ENCODE measurements at places on chromosomes 7 and 10.
A peak's percentile ranks its signal among the peaks of the same experiment; 100 is the strongest.

DNA sequence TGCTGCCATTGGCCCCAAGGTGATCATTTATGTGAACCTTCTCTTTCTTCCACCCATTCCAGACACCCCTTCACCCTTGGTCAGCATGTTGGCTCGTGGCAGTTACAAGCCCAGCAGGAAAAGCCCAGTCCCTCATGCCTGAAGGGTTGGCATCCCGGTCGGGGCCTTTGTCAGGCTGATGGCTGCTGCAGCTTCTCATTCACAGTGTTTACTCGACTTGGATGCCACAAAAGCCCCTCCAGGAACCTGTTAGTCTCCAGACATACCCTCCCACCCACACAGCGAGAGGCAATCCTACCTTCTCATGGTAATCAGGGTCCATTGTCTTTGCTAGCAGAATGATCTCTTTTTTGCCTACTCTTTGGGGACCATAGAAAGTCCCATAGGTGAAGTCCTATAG, 200.8 kb upstream of the PFKP start:
- no peak for DNase-seq

- no peak for DNase-seq
Observed at GRCh38 chr10:80500572-80501380, 36.9 kb upstream of the SH2D4B start.

DNA sequence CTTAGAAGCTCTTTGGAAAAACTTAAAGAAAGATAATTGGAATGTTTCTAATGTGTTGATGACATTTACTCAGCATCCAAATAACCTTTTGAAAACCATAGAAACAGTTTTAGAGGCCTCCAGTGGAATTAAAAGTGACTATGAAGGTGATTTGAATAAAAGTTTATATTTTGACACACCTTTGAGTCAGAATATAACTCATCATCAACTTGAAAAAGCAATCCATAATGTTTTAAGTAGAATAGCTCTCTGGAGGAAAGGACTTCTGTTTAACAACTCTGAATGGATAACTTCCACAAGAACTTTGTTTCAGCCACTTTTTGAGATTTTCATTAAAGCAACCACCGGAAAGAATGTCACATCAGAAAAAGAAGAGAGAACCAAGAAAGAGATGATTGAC, 108.2 kb downstream of the ABCA13 start:
- DNase-seq: no peak

DNA sequence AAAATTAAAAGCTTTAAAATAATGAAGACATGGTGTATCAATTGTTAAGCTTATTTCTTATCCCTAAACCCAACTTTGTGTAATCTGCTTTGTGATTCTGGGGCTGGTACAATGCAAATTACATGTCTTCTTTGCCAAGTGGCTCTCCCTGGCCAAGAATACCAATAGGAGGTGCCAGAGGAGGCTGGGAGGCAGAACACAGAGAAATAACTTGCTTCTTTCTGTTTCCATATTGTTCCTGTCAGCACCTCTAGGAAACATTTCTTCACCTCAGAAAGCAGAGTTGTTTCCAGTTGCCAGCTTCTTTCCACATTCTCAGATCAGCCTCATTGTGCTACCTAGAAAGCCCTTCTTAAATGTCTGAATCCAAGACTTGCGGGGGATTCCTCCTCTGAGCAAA, 174.4 kb downstream of the MDFIC start:
- DNase-seq: no peak

DNA sequence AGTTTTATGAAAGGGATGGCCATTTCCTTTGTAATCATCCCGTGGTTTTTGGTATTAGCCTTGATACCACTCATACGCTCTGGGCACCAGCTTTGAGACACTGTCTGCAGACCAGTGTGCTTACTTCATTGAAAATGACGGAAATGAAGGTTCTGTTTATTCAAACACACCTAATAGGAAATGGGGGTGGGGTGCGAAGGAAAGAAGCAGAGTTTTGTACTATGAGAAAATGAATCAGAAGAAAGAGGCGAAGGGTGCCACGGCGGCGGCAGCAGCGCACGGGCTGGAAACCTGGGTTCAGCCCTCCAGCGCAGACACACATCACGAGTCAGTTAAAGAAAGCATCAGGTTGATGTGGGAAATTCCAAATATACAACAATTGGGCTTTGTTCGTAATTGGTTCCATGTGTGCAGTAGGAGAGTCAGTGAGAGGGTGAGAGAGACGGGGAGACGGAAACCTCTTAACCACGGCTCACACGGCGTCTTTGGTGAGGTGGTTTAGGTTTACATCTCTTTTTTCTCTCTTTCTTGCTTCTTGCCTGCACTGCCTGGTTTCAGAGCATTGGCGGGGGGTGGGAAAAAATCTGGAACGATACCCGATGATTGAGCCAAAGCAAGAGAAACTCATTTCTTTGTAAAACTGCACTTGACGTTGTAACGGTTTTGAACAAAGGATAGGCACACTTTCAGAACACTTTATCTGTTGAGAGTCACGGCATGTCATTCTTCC, 321.2 kb downstream of the FRMD4A start:
- DNase-seq: peak; percentile 25

DNA sequence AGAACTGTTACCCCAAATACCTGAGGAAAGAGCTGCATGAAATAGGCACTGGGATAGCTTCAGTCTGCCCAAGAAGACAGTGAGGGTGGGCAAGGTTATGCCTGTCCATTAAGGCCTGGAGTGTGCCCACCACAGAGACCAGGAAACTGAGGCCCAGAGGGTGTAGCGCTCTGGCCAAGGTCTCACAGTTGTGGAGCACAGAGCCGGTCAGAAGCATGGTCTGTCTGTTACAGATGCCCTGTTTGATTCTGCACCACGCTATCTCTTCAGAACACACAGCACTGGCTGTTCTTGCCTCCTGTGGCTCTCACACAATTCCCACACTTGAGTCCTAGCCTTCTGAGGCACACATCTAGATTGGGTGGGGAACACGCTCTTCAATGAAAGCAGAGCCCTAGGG, 261.4 kb downstream of the GRID1 start:
- no peak for DNase-seq

DNA sequence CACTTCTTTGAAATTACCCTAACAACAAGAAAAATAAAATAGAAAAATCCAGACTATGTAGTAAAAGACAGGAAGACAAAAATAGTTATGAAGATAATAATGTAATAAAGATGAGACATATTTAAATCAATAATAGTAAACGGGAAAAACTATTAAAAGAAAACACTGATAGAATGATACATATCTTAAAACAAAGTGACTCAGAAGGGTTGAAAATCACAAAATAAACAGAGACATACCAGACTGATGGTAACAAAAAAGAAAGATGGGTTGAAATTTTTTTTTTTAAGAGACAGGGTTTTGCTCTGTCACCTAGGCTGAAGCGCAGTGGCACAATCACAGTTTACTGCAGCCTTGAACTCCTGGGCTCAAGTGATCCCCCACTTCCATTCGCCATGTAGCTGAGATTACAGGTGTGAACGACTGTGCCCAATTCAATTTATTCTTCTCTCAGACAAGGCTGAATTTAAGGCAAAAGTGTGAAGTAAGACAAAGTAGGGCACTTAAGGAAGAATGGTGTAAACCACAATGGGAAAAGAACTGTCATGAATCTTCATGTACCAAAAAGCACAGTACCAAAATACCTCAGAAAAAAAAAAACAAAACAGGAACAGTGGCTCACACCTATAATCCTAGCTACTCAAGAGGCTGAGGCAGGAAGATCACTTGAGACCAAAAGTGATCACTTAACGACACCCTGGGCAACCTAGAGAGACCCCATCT, 47.4 kb downstream of the LMBR1 start:
- no peak for DNase-seq

DNA sequence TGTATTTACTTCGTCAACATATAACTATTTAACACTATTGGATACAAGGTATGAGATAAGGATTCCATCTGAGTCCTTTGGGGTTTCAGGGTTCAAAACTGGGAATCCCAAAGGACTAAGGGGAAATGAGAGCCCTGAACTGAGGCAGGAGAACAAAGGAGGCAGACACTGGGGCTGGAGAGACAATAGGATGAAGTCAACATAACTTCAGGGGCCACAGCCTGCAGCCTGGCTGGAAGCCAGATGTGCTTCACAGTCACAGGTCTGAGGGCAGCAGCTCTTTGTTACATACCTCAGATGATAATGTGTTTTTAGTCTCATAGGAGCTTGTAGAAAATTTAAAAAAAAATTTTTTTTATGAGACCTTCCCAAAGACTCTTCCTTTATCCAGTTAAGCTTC, 73.3 kb downstream of the NRF1 start:
- DNase-seq: no peak

GRCh38 chr7:44308596-44309270, 16.7 kb downstream of the CAMK2B start:
- no peak for DNase-seq

GRCh38 chr7:76310102-76310957, 7.9 kb downstream of the HSPB1 start:
- DNase-seq: no peak

GRCh38 chr7:100034871-100035510, 14.6 kb upstream of the ZSCAN21 start:
- DNase-seq: no peak

DNA sequence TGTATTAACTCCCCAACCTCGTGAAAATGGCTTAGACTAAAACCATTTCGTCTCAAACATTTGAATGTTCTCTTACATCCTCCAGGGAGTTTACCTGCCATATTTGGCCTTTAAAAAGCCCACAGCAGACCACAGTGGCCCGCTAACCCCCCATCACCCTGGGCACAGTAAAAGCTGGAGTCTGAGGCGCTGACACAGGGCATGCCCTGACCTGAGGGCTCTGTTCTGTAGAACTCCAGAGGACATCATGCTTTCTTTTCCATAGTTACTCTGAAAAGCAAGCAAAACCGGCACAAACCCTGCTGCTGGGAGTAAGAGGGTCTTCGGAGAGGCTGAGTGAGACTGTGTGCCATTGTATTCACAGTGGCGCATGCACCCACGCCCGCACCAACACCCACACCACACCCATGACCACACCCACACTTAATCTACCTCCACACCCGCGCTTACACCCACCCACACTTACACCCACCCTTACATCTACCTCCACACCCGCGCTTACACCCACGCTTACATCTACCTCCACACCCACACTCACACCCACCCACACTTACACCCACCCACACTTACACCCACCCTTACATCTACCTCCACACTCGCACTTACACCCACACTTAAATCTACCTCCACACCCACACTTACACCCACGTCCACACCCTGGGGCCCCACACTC, 32.1 kb downstream of the LRRC27 start:
- no peak for DNase-seq

GRCh38 chr7:147992698-147993097, 597.9 kb upstream of the C7orf33 start:
- DNase-seq: no peak

DNA sequence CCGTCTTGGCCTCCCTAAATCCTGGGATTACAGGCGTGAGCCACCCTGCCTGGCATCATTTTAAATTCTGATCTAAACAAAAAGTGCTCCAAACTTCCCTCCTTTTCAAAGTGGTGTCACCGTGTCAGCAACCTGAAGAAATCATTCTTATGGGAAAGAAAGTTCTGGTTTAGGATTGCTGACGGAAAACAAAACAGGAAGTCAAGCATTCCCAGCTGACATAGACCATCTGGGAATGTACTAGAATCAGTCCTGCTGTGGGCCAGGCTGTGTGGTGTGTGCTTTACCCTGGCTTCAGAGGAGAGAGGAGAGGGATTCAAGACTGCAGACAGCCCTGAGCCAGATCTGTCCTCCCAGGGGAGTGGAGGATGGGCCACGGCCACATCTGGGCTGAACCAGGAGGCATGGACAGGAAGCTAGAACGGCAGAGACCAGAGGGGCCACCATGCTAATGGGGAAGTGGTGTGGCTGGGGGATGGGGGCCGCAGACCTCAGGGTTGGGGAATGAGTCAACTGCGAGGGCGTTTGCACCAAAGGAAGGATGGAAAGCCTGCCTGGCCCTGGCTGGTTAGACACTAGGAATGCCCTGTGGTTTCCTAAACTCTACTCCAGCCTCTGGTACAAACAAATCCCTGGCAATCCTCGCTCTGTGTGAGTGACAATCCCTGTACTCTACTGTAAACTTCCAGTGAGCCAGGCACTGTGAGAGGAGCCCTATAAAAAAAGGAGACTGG, 16.7 kb upstream of the CLIP2 start:
- no peak for DNase-seq

DNA sequence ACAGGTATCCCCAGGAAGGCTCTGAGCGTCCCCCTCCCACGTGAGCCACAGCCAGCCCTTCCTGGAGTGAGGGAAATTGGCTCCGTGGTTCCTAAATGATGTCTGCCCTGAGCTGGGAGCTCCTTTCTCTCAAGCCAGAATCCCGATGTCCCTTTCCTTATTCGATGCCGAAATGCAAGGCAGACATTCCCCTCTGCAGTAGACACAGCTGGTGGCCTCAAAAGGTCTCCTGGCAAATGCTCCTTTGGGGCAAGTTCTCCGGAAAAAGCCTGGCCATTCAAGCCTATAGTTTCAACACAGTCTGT, 98.9 kb downstream of the HIP1 start:
- no peak for DNase-seq

GRCh38 chr10:105149371-105149891, 508.3 kb downstream of the SORCS3 start:
- DNase-seq: no peak

DNA sequence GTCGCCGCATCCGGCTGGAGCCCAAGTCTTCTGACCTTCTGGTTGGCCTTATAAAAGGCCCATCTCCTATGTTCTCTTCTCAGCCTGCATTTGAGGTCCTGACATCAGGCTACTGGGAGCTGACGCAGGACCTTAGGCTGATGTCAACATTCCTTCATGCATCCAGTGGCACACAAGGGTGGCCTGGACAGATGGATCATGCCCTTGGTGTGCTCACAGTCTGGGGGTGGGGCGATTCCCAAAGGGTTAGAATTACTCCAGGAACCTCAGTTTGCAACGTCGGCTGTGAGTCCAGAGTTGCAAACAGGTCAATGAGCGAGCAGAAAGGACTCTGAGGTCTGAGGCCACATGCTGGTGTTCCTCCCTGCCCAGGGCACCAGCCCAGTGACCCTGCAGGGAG, 8.2 kb upstream of the CLIP2 start:
- no peak for DNase-seq

- no peak for DNase-seq
Observed at GRCh38 chr10:112615269-112615668, 168.3 kb downstream of the VTI1A start.

GRCh38 chr10:106707657-106708056, 456.8 kb downstream of the SORCS1 start:
- DNase-seq: no peak

DNA sequence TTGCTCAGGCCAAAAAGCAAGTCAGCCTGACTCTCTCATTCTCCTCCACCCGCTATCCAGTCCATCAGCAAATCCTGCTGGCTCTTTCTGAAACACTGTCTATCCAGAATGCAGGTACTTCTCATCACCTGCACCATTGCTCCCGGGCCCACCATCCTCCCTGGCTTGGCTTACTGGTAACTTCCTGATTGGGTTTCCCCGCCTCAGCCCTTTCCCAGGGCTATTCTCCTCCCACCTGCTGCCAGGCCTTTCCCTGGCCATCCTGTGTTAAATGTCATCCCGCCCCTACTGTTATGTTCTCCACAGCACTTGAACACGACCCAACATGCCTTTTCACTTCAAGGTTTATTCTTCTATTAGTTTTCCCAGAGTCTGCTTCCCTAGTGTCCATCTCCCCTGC, 124.0 kb downstream of the CNNM2 start:
- no peak for DNase-seq

GRCh38 chr7:130281260-130281659, 11.7 kb upstream of the CPA4 start:
- no peak for DNase-seq
